Renal cortical epithelial cell (primary cell): ENCODE measurements at places on chromosomes 7 and 10. TPM values are rescaled to one million over a fixed set of nuclear protein-coding genes. Genes with fewer than 3 reads are reported as not detected.

MCM10 gene
- total RNA-seq: 0.55 and 6.8 TPM in 2 replicates

AHCYL2 gene
- 11.3 and 34.3 TPM in 2 replicates for total RNA-seq

NPY4R gene
- 1.9 TPM in 1 of 2 replicates, not detected in the other for total RNA-seq

FAM25C gene
- not detected in 2 replicates for total RNA-seq

FGF8 gene
- not detected in 2 replicates for total RNA-seq

OR6B1 gene
- total RNA-seq: not detected in 2 replicates

PKD1L1 gene
- under 0.01 and 0.35 TPM in 2 replicates for total RNA-seq

PTF1A gene
- not detected in 2 replicates for total RNA-seq

AKR1C1 gene
- total RNA-seq: 5.5 and 6.6 TPM in 2 replicates

CCDC3 gene
- under 0.01 TPM in 1 of 2 replicates, not detected in the other for total RNA-seq

FZD8 gene
- total RNA-seq: 8.9 and 15.8 TPM in 2 replicates
